Placental pericyte (primary cell): ENCODE measurements at places on chromosomes 2 and 18. TPM values are rescaled to one million over a fixed set of nuclear protein-coding genes. Genes with fewer than 3 reads are reported as not detected.

Gene FOXD4L1
- total RNA-seq = under 0.01 and 0.14 TPM in 2 replicates

Gene CABLES1
- 0.72 and 10.5 TPM in 2 replicates for total RNA-seq

Gene SYT4
- total RNA-seq = not detected in 2 replicates

Gene HS1BP3
- 26.8 and 46.8 TPM in 2 replicates for total RNA-seq

Gene CD8B2
- not detected in 2 replicates for total RNA-seq
